ENCODE measurements at places on chromosomes 4 and X. TPM values are rescaled to one million over a fixed set of nuclear protein-coding genes. Genes with fewer than 3 reads are reported as not detected.

- peak; percentile 23 for DNase-seq
Observed at GRCh38 chrX:54415534-54416350, 24.5 kb upstream of the TSR2 start.

The DCHS2 gene
- total RNA-seq: not detected

The HS6ST2 gene
- not detected for total RNA-seq

The TRMT2B gene
- 24.1 TPM for total RNA-seq
